Activated T-cell treated with anti-CD3 and anti-CD28 coated beads for 48 hours (primary cell): ENCODE measurements at places on chromosomes 13 and 19.

DNA sequence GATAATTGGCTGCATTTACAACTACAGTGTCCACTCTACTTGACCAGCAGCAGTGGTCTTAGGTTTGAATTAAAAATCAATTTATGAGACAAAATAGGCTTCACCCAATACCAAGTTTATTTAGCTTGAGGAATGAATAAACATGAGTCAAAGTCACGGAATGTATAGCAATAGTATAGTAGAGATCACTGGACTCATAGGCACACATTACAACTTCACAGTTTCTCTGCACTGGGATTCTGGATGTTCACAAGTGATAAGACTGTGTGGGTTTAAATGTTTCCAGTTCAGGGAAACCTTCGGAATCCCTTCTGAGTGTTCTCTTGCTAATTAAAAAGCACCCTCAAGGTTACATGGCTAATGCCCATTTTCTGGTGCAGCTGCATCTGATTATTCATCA, 1064.9 kb downstream of the SLITRK5 start:
- no peak for DNase-seq

DNA sequence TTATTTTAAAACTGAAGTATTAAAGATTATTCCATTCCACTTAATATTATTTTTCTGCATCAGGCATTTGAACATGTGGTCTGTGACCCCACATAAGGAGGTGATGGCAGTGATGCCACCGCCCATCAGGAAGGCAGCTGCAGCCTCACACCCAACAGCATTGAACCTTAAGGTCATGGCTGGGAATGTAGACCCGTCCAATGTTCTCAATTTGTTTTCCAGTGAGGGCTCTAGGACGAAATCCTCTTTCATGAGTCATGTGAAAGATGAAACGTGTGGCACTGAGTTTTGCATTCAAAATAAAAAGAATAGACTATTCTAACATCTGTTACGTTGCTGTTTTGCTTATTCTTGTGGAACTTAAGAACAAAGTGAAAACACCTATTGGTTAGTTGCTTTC, 74.5 kb upstream of the ANKRD10 start:
- no peak for DNase-seq

GRCh38 chr13:83007226-83007625, 875.0 kb downstream of the SLITRK1 start:
- DNase-seq = no peak

DNA sequence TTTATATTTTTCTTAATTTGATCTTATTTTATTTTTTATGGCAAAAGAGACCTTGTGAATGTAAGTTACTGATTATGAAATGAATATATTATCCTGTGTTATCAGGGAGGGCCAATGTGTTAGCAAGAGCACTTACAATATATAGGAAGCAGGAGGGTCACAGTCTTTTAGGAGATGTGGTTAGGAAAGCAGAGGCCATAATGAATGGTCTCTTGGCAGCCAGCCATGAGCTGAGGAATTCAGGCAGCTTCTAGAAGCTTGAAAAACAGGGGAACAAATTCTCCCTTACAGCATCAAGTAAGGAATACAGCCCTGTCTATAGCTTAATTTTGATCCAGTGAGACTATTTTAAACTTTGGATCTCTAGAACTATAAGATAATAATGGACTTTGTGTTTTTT, 2374.6 kb downstream of the PCDH9 start:
- no peak for DNase-seq

- DNase-seq = no peak
These were observed 55.2 kb downstream of the CCDC70 start for GRCh38 chr13:51916962-51917361.
